Hair follicle dermal papilla cell (primary cell): ENCODE measurements at places on chromosomes 7 and 10. TPM values are rescaled to one million over a fixed set of nuclear protein-coding genes. Genes with fewer than 3 reads are reported as not detected.

The UCN3 gene
- total RNA-seq, result not detected in 2 replicates

The TRRAP gene
- total RNA-seq, result 22.0 and 27.1 TPM in 2 replicates

The NRCAM gene
- 2.7 and 3.4 TPM in 2 replicates for total RNA-seq

The SYT15B gene
- under 0.01 TPM in 1 of 2 replicates, not detected in the other for total RNA-seq

The HHEX gene
- 0.73 and 1.3 TPM in 2 replicates for total RNA-seq

The CYP26C1 gene
- under 0.01 and 0.16 TPM in 2 replicates for total RNA-seq

The CCDC3 gene
- total RNA-seq, result 0.36 and 1.5 TPM in 2 replicates

The IRF5 gene
- total RNA-seq, result 0.16 TPM in 1 of 2 replicates, not detected in the other

The IDI2 gene
- not detected in 2 replicates for total RNA-seq

The SEM1 gene
- total RNA-seq, result 11.2 and 11.5 TPM in 2 replicates

The PVRIG gene
- total RNA-seq, result not detected in 2 replicates

The TMEM254 gene
- 11.2 and 15.1 TPM in 2 replicates for total RNA-seq

The CALML3 gene
- total RNA-seq, result 0.12 TPM in 1 of 2 replicates, not detected in the other

The HPSE2 gene
- 0.12 and 0.32 TPM in 2 replicates for total RNA-seq

The IDI1 gene
- 76.7 and 84.8 TPM in 2 replicates for total RNA-seq
